ENCODE measurements at places on chromosomes 12 and 14.

- no peak for DNase-seq
Measured at GRCh38 chr14:50944647-50945413, 547 bp upstream of the PYGL start.

- no peak for DNase-seq
Measured at GRCh38 chr12:127438512-127439244, 828.3 kb upstream of the TMEM132C start.

GRCh38 chr12:89703768-89704167, 4.9 kb downstream of the ATP2B1 start:
- no peak for DNase-seq

DNA sequence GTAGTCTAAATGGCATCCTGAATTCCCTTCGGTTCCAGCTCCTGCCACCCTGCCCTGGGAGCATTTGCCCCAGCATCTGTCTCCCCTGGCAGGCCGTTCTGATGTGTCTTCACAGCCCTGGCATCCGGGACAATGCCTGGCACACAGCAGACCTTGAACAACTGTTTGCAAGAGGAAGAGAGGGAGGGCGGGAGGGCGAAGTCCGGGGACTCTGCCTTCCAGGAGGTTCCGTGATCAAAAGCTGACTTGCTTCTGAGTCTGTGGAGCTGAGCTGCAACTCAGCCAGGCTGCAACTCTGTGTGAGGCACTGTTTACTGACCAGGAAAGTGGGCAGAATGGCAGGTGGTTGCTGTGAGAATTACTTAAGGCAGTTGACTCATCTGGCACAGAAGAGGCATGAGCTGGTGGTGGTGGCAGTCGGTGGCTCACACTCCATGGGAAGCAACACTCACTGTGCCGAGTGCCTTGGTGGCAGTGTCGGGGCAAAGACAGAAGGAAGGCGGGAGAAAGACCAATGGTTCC, 61.1 kb upstream of the DLK1 start:
- no peak for DNase-seq

GRCh38 chr12:115960868-115961802, 316.4 kb downstream of the MED13L start:
- DNase-seq = no peak

DNA sequence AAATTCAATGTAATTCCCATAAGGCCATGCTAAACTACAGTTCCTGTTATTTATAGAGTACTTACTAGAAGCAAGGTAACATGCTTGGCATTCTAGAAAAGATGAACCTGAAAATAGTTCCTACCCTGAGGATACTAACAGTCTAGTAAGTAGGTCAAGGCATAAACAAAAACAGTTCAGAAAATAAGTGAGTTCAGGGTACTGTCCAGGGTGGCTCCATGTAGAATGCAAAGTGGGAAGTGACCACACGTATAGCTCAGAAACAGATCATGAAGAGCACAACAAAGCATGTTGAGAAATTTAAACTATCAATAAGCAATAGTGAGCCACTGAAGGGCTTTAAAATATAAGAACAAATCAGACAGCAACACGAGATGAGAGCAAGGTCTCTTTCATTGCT, 2.3 kb downstream of the TMED10 start:
- no peak for DNase-seq

- no peak for DNase-seq
Measured at GRCh38 chr12:113825705-113826104, 140.4 kb downstream of the RBM19 start.

DNA sequence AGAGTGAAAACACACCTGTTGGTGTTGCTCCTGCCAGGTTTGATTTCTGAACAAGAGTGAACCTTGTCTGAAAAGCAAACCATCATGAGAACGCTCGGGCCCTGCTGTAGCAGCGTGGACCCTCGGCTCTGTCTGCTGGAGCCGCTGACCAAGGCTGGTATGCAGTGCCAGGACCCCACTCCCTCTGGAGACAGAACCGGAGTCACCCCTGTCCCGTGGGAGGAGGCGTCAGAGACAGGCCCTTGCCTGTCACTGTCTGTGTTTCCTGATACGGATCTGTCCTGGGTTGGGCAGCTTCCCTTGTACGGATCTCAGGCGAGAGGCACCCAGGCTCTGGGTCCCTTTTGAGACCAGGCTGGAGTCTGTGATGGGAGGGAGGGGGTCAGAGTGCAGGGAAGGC, 111.6 kb downstream of the ADGRD1 start:
- DNase-seq = no peak
